ENCODE measurements at places on chromosomes 6 and 20. TPM values are rescaled to one million over a fixed set of nuclear protein-coding genes. Genes with fewer than 3 reads are reported as not detected.

GRCh38 chr6:145204301-145204700 is 531.0 kb downstream of the EPM2A start:
- no peak for DNase-seq

GRCh38 chr6:160667639-160668481 is 3.8 kb upstream of the LPA start:
- DNase-seq, result no peak

DNA sequence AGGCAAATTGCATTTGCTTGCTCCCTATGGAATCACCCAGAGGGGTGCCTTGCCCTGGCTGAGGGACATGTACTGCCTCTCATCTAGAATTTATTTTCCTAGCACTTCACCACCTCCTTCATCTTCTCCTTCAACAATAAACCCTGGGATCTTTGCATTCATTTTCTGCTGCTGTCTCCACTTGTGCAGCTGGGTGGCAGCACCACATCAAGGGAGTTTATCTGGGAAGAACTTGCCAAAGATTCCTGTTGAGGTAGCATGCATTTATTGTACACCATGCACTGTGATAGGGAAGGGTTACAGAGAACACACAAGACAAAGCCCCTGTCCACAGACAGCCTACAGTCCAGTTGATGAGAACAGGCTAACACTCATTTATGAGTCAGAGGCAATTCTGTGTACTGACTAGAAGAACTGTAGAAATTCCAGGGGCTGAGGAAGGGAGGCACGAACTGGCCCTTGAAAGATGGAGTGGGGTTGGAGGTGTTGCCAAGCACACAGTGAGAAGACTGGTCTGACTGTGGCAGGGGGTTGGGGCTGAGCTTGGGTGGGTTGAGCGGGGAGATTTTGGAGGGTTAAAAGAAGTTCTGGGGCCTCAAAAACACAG is 17.5 kb downstream of the C20orf173 start:
- no peak for DNase-seq

- DNase-seq, result no peak
These were observed 12.2 kb downstream of the BACH2 start for GRCh38 chr6:90284236-90285041.

The PSORS1C2 gene
- total RNA-seq, result not detected

- no peak for DNase-seq
These were observed 897.4 kb upstream of the CITED2 start for GRCh38 chr6:140271759-140272377.

GRCh38 chr6:82419132-82419581 is 55.5 kb downstream of the TPBG start:
- DNase-seq, result no peak

DNA sequence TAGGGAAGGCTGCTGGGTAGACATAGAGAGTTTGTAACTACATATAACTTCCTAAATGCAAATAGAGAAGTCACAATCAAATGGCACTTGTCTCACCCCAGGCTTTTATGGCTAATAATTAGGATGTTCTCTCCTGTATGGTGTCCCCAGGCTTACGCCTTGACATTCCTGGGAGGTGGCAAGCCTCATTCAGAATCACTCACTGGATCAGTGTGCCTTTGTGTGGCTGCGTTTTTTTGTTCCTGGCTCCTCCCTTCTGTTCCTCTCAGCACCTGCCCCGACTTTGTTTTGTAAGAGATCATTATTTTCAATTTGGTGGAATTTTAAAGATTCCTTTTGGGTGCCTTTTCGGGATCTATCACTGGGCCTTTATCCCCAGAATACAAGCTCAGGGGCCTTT is 5.7 kb downstream of the LAMP5 start:
- DNase-seq, result no peak

The RBL1 gene
- 4.6 TPM for total RNA-seq

GRCh38 chr20:13341737-13342393 is 120.8 kb downstream of the ISM1 start:
- DNase-seq, result no peak

- DNase-seq, result no peak
These were observed 976 bp downstream of the PIGT start for GRCh38 chr20:45416917-45417316.

DNA sequence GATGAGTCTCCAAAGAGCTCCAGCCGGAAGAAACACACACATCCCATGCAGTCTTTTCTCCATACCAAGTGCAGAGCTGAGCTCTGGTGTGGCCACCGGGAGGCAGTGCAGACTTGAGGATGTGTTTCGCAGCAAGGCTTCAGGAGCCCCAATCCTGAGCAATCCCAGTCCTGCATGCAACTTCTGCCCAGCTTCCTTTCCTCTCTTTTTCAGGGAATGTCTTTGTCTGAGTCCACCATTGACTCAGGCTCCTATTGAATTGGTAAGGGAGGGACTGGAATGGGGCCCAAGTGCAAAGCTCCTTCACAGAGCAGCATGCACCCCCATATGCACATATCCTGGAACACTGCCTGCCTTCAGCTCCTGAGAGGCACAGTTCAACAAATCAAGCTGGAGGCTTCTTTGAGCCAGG is 50.5 kb upstream of the ASIP start:
- DNase-seq, result peak; percentile 58

GRCh38 chr6:139730340-139730974 is 356.0 kb upstream of the CITED2 start:
- DNase-seq, result no peak

DNA sequence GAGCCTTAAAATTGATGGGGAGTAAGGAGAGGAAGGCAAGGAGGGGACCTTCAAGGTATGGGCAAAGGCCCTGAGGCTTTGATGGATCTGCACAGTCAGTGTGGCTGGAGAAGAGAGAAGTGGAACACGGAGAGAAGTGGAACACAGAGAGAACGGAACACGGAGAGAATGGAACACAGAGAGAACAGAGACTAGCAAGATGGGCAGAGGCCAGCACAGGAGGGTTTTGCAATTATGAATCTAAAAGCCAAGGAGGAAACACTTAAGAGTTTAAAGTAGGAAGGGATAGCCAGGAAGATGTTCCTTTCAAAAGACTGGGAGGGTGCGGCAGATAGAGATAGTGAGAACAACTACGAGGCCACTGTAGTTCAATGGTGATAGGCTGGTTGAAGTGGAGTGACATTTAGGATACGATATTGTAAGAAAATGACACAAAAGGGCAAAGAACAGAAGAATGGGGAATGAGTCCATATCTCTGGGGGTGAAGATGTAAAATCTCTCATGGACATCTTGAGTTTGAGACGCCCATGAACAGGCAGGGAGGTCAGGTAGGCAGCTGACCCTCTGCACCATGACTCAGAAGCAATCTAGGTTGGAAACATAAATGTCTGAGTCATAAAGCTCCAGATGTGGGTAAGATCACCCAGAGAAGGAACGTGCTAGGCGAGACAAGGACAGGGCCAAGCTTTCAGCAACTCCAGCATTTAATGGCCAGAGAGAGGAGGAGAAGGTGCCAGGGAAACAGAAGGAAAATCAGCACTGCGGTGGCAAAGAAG is 25.4 kb downstream of the ZMYND8 start:
- no peak for DNase-seq

- DNase-seq, result no peak
These were observed 334.8 kb downstream of the UTRN start for GRCh38 chr6:144619966-144620365.

The RAD21L1 gene
- total RNA-seq, result not detected

DNA sequence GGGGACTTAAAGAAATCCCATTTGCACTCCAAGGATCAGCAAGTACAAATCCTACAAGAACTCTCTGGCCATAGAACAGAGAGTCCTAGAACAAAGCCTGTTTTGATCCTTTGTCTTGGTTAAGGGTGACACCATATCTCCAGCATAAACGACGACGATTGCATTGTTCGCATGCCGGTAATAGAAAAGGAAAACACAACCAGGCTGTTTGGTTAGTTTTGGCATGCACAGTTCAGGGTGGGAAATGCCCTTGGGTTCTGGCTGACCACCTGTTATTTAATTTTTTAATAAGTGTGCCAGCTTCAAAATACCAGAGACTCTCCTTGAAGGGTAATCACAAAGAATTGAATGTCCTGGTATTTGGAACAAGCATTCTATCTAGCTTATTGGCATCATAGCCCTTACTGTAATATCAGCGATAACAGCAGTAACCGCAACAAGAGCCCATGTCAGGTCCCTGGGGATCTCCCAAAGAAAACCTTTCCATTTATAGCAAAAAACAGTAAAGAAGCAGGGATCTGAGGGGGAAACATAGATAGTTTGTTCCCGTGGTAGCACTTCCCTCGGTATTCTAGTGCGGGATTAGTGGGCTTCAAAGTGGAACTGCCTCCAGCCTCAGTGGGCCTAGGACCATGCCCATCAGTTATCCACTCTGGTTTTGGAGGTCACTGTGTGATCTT is 77.1 kb downstream of the TMEM170B start:
- DNase-seq, result no peak

The CDSN gene
- total RNA-seq, result 0.59 TPM

The TRPC4AP gene
- total RNA-seq, result 62.6 TPM

DNA sequence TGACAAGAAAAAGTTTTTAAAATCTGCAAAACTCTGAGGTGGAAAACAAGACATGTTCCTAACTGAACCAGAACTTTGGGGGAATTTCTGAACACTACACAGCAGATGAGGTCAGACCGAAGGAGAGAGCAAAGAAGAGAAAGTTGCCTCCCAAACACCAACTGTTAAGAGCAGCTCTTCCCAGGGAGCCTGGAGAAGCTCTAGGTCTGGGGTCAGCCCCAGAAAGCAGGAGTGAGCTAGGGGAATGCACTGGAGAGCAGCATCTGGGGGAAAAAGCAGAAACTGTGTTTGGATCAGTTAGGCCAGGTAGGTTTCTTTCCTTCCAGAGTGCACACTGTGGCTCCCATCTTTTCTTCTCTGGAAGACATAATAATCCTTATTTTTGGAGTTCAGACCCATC is 41.3 kb downstream of the FKBP5 start:
- DNase-seq, result no peak

DNA sequence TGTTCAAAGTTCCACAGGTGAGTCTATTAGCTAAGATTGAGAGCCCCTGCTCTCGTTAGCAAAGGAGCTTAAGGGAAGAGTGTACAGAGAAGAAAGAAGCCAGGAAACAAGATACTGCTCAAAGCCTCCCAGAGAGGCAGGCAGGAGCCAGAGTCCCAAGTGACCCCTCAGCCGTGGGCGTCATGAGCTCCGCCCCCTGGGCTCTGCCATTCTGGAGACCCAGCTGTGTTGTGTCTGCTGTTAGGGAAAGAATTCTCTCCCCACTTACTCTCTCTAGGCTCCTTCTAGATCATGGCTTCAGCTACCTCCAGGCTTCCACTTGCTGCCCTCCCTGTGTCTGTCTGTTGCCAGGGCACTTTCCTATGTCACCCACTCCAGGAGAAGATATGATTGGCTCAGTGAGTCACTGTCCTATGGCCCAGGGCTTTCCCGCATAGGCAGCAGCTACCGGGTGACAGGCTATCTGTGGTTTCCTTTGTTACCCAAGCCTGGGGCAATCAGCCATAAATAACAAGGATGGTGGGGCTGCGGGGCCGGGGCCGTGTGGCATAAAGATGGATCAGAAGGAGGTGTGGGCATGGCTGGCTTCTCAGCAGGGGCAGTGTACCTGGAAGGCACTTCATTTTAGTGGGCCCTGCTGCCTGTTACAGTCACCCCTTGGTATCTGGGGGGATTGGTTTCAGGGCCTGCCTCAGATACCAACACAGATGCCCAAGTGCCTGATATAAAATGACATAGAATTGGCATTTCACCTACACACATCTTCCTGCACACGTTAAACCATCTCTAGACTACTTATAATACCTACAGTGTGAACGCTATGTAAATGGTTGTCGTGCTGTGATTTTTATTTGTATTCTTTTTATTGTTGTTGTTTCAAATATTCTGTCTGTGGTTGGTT is 118.9 kb downstream of the ARMC2 start:
- DNase-seq, result peak; percentile 43

DNA sequence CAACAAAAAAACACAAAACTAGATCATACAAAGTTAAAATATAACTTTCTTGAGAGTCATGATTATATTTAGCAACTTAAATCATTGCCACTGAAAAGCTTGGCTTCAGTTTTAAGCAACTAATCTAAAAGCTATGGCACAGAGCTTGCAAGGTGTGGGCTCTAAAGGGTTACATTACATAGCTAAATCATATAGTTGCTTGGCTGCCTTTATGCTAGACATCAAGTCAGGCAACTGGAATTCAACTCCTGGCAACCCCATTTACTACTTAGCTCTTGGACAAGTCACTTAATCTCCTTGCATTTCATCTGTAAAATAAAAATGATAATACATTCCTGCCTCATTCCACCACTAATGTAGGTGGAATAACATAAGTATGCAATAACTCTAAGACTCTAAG is 40.9 kb upstream of the GCM1 start:
- no peak for DNase-seq

The NKX2-2 gene
- not detected for total RNA-seq

DNA sequence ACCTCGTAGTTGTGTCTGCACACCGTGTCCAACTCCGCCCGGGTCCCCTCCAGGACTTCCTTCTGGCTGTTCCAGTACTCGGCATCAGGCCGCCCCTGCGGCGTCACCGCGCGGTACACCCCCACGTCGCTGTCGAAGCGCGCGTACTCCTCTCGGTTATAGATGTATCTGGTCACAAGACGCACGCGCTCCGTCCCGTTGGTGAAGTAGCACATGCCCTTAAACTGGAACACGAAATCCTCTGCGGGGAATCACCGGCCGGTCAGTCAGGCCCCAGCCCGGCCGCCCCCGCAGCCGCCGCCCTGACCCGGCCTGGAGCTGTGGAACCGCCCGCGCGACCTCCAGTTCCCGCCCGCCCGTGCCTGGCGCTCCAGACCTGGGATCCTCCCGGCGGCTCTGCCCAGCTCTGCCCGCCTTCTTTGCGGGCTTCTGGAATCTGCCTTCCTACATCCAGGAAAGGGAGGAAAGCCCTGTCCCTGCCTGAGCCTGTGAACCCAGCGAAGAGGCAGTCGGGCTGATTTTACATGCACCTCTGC is 1.6 kb downstream of the HLA-DQB1 start:
- DNase-seq, result no peak

- DNase-seq, result no peak
These were observed 606.0 kb upstream of the HTR1E start for GRCh38 chr6:86331265-86331840.

DNA sequence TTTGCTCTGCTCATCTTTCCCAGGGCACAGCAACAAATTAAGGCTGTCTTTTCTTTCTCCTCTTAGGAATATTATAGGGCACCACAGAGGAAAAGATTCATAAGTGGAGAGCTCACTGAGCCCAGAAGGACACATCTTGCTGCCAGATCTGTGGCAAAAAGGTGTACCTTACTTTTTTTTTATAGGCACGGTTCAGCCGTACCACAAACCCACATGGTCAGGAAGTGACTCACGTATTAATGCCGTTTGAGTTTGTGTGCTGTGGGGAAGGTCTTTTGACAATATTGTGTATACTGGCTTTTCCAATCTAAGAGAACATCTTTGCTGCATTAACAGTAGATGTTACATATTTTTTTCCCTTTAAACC is 28.4 kb downstream of the PAQR8 start:
- no peak for DNase-seq

- no peak for DNase-seq
These were observed 30.3 kb downstream of the HACE1 start for GRCh38 chr6:104829183-104829958.

- DNase-seq, result no peak
These were observed 3.8 kb downstream of the GUCA1A start for GRCh38 chr6:42176981-42177380.

Measured in breast epithelium (tissue), 4 donors.